GM20000 (cell line): ENCODE measurements at places on chromosomes 1 and 21.

DNA sequence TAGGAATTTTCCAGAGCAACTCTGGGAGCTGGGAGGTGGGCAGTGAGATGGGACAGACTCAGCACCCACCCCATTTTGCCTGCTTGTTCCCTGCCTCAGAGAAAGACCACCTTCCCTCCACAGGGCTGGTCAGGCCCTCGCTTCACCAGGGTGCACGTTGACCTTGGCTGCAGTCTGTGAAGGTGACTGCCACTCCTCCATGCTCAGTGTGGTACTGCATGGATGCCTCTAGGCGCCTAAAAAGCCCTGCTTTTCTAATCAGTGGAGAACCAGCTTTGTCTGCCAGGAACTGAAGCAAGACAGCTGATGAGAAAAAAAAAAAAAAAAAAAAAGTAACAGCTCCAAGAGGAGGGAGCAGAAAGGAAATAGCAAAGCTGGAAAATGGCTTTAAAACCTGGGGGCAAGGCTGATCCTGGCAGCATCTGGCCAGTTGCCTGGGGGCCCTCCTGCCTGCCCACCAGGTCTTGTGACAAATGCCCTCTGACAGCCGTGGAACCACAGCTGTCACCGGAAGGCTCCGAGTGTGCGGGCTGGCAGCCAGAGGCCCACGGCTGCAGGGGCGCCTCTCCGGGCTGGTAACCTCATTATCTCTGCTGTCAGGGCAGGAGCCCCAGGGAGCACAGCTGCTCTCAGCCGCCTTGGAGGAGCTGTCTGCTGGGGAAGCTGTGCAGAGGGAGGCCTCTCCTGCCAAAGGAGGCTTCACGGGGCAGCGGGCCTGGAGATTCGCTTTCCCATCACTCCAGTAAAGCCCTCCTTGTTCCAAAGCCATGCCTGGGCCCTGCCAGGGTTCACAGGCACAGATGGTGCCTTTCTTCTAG, 13.7 kb downstream of the KIAA1614 start:
- no peak for DNase-seq

- peak; percentile 81 for DNase-seq
Measured at GRCh38 chr1:32716312-32717148, 14.0 kb upstream of the SYNC start.

GRCh38 chr1:116357487-116357886, 15.6 kb upstream of the ATP1A1 start:
- no peak for DNase-seq

DNA sequence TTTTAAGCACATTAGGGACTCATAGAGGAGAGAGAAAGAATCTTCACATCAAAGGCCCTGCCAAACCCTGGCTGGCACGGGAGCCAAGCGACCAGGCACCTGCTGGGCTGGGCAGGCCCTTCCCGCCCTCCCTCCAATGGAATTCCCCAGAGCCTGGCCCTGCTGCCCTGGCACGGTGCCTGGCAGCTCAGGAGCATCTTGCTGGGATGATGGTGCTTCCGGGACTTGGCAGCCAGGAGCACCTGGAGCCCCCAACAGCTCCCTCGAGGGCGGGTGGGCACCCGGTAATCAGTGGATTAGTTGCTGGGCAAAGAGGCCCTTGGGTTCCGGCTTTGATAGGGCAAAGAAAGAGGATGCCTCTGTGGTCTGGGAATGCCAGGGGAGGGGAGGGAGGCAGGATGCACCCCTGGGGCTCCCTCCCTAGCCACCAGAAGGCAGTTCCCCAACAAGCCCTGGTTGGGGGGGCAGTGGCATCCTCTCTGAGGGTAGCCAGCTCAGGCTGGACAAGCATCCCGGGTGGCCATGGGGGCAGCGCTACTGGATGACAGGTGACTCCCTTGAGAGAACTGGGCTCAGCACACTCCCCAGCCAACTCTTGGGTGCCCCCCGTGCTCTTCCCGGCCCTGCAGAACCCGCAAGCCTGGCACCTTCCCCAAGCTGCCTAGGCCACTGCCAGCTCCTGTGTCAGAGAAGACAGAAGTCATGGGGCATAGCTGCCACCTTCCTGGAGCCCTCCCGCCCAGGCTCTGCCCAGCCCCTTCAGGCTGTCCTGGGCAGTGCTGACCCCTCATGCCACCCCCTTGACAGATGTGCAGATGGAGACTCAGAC, 26.4 kb downstream of the KRTAP10-1 start:
- no peak for DNase-seq

- no peak for DNase-seq
Measured at GRCh38 chr1:193416226-193417024, 230.0 kb upstream of the B3GALT2 start.

- DNase-seq: peak; percentile 66
Measured at GRCh38 chr21:43613755-43614638, 45.3 kb downstream of the HSF2BP start.

GRCh38 chr1:150061632-150062101, 5.9 kb upstream of the VPS45 start:
- no peak for DNase-seq

DNA sequence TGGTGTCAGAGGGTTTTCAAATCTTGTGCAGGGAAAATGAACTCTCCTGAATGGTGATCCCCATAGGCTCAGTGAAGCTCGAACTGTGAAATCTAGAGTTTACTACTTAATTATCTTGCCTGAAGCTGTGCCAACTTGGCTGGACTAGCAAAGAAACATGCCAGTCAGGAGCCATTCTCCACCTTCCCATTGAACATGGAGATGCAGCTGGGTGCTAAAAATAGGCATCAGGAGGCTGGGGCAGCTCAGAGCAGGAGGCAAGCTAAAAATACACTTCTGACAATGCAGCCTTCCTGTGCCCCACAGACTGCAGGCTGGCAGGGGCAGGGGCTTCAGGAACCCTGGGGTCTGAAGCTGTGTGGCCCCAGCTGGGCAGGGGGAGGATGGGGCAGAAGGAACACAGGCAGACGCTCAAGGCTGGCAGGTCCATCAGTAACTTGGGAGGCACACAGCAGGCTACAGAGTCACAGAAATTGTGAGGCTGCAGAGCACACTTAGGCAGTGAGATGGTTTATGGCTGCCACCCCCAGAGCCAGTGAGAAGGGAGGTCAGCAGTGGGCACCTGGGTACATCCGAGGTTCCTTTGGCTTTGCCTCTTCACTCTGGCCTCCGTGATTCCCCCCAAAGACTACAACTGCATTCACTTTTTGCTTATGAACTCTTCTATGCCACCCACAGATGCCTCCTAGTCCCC, 155.4 kb upstream of the KCND3 start:
- DNase-seq: no peak

GRCh38 chr1:19113697-19114092, 96.4 kb downstream of the UBR4 start:
- peak; percentile 26 for DNase-seq

DNA sequence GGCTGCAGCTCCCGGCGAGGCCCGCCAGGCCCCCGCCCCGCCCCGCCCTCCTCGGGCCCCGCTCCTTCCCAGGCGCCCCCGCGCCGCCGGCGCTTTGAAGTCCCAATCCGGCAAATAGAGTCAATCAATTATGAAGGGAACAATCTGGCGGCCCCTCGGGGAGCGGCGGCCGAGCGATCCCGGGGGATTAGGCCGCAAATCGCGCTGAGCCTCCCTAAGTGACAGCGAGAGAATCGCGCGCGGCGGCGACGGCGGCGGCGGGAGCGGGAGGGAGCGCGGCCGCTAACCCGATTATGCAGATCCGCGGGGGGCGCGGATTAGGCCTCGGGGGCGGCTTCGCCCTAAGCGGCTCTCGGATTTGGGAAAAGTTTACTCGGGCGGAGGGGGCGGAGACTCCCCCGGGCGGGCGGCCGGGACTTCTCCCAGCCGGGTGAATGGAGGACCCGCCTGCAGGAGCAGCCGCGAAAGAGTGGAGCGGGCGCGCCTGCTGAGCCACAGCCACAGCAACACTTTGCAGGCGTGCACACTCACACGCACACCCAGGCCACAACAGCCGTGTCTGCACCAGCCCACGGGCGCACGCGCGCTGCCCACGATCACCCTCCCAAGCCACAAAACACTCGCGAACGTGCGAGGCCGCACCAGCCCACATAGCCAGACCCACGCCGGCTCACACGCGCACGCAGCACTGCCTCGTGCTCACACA, 23.0 kb upstream of the DMBX1 start:
- DNase-seq: peak; percentile 47

DNA sequence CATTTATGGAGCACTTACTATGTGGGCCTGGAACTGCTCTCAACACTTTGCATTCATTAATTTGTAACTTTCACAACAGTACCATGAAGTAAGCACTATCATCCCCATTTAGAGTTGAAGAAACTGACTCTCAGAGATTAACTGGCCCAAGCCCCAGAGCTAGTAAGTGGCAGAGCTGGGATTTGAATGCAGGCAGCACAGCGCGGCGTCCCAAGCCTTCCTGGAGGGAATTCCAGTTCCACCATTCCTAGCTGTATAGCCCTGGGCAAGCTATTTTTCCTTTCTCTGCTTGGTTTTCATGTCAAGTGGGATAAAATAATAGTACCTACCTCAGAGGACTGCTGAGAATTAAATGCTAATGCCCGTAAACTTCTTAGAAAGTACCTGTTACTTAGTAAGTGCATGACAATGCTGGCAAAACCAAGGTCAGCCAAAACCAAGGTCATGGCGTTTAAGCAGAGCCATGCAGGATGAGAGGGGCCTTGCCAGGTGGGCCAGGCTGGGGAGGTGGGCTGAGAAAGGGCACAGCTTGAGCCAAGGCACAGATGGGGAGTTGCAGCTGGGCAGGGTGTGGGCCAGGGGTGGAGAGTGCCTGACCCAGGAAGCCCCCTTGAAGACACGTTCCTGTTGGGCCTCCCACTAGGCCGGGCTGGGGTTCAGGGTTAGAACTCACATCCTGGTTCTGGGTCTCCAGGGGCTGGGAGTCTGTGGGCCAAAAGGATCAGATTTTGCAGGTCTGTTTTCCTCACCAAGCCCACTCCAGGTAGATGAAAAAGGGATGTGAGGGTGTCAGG, 4.6 kb upstream of the KNCN start:
- DNase-seq: no peak

GRCh38 chr1:12015001-12015491, 4.3 kb upstream of the MIIP start:
- no peak for DNase-seq

DNA sequence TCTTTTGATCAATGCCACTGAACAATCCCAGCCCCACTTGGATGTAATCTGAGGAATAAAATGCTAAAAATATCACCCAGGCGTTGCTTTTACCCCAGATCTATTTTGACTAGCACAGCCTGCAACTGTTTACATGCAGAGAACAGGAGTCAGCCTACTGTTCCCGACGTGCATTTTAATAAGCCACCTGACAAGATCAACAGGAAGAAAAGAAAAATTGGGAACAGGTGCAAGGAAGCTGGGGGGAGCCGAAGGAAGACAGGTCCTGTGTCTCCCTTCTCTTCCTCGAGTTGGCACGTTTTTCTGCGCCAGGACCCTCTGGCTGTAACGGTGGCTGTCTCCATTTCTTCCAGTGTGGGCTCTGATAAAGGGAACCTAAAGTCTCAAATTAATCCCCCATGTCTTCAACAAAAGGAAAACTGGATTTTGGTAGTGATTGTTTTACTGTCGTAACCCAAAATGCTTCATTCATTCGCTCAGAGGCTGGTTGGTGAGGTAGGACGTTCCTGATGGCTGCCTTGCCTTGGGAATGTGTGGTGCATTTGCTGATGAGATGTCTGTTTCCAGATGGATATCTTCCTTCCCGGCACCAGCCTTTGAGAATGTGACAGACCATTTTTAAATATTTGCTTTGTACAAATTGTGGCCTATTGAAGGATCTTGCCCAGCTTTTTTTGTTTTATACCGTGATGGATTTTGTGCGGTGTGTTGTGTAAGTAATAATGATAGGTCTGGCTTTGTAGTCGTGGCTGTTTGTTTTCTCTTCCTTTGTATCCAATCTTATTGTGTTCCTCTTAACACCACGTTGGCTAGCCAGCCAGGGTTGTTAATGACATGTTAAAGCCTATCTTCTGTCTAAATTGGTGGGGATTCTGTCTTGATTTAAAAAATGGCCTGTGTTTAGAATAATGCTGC, 117.5 kb downstream of the C1orf21 start:
- DNase-seq: no peak

DNA sequence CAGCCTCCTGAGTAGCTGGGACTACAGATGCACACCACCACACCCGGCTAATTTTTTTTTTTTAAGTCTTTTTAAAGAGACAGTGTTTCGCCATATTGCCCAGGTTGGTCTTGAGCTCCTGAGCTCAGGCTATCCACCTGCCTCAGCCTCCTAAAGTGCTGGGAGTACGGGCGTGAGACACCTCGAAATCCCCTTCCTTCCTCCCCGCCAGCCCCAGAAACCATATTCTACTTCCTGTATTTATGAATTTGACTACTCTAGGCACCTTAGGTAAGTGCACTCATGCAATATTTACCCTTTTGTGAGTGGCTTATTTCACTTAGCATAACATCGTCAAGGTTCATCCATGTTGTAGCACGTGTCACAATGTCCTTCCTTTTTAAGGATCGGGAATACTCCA, 6.9 kb upstream of the LRP8 start:
- DNase-seq: no peak

DNA sequence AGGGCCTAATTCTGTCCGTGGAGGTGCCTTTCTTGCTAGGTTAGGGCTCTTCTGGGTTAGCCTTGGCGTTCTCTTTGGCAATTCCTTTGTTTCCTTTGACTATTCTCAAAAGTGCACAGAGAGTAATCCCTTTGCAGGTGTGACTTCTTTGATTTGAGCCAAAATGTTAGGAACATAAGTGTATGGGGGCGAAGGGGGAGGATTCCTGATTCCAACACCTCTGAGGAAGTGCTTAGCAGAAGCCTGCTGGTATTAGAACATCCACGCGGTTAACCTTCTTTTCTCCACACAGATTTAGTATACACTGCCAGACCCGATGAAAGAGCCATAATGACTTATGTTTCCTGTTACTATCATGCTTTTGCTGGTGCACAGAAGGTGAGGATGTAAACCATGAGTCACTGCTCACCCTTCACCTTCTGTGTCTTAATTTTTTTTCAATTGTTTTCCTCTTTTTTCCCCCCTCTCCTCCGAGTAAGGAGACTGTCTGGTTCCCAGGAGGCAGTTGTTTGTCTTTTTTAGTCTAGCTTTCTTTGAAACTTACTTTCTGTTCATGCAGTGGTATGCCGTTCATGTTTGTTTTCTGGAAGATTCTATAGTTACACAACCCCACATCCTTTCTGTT, 48.0 kb downstream of the ACTN2 start:
- no peak for DNase-seq

GRCh38 chr1:66450043-66450514, 83.9 kb upstream of the SGIP1 start:
- no peak for DNase-seq

- DNase-seq: no peak
Measured at GRCh38 chr1:53893999-53894636, at the start of gene DIO1. Gene DIO1, plus strand, starts transcription at chr1:53894187. Its CDS starts 24 bp downstream, at chr1:53894211.

GRCh38 chr1:75293270-75293669, 159.1 kb downstream of the LHX8 start:
- no peak for DNase-seq

DNA sequence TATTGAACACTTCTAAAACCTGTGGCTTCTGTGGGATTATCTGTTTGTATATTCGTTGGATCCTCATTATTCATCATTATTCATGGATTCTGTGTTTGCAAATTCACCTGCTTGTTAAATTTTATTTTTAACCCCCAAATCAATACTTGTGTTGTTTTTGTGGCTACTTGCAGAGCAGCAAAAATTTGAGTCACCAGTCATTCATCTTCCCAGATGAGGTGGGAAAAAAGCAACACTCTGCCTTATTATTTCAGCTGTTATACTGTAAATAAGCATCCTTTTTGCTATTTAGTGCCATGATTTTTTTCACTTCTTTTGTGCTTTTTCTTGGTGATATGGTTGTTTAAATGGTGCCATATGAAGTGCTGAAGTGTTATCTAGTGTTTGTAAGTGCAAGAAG, 56.7 kb downstream of the RASAL2 start:
- DNase-seq: no peak

GRCh38 chr1:232521660-232522059, 108.3 kb downstream of the SIPA1L2 start:
- DNase-seq: no peak
